Neural progenitor cell (in vitro differentiated cells): ENCODE measurements at places on chromosomes 7 and 10.

- DNase-seq, result peak; percentile 9
These were observed 254.3 kb upstream of the GNAI1 start for GRCh38 chr7:79880312-79880711.

GRCh38 chr7:26376175-26376917 is 84.7 kb downstream of the SNX10 start:
- peak; percentile 90 for DNase-seq

GRCh38 chr7:138243430-138243829 is 167.2 kb downstream of the AKR1D1 start:
- peak; percentile 95 for DNase-seq

DNA sequence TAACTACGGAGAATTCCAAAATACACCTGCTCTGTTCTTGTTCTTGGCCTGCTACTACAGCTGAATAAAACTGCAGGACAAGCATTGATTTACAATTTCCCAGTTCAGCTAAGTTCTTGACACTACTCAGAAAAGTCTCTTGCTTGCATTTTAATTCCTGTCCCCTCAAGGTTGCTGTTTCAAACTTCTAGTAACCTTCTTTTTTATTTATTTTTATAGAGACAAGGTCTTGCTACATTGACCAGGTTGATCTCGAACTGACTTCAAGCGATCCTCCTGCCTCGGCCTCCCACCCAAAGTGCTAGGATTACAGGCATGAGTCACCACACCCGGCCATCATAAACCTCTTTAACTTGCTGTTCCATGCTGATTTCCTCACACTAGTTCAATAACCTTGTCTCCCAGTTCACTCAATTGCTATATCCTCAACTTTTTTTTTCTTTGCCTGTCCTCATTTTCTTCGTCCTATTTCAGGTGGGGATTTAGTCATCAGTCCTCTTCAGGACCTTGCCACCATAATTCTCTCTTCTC is 79.9 kb downstream of the ARHGAP21 start:
- DNase-seq, result no peak

GRCh38 chr7:19915596-19915995 is 142.2 kb upstream of the TMEM196 start:
- no peak for DNase-seq

GRCh38 chr7:41130561-41131236 is 572.2 kb downstream of the INHBA start:
- DNase-seq, result no peak

DNA sequence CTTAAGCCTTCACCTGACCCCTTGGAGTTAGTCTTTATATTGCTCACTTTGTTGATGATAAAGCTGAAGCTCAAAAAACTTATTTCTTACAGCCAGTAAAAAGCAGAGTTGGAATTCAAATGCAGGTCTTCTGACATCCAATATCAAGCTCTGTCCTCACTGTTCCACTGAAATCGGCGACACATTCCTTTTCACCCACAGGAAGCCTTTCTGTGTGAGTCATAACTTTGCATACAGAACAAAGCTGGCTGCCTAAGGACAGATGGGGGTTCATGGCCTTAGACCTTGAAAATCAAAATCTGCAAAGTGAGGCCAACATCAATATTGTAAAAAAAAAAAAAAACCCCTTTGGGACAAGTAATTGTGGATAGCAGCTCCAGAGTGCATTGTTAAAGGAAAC is 21.8 kb upstream of the AKR1B1 start:
- DNase-seq, result no peak

DNA sequence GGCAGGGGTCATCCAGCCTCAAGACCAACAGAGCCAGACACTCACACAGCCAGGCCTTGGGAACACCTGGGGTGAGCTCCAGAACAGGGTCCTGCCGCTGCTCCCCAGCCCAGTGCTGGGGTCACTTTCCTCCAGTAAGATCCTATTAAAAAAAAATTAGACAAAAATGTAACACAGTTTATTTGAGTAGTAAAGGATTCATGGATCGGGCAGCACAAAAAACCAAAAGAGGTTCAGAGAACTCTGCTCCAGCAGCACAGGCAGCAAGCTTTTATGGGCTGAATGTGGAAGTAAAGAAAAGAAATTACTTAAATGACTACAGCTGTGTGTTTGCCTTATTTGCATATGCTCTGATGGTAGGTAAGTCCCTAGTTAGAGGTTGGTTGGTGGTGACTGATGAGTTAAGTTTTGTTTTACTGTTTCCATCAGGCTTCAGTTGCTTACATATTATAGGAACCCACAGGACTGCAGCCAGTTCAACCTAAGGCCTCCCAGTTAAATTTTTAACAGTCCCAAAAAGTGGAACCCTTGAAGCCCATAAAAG is 80.5 kb upstream of the FGFR2 start:
- DNase-seq, result no peak

DNA sequence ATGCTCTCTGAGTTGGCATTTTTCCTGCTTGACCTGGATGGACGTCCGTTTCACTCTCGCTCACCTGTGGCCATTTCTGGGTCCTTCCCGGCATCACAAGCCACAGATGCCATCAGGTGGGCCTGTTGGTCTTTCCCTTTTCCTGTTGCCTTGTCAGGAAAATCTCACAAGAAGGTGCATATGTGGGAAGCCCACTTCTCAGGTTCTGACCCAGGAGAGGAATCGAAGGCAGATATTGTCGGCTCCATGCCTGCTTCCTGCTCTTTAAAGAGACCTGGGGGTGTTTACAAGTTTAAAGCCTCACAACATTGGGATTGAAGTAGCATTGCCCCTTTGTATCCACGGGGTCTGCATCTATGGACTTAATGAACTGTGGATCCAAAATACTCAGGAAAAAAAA is 357.9 kb downstream of the RPS24 start:
- no peak for DNase-seq

GRCh38 chr7:8217200-8218068 is 44.5 kb downstream of the ICA1 start:
- peak; percentile 90 for DNase-seq

DNA sequence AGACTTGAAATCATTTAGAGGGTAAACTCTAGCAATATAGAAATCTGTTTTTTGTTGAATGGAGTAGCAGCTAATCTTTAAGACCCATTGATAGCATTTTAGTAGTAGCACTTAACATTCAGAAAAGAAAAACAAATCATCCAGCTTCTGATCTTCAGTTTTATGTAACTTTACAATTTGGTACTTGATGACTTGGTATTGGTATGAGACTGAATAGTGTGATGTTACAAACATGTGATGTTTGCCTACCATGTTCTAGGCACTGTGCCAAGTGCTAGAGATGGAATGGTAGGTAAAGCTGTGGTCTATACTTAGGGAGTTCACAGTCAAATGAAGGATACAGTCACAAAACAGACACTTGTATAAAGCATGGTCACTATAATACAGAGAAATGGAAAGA is 21.3 kb downstream of the ZEB1 start:
- DNase-seq, result no peak

DNA sequence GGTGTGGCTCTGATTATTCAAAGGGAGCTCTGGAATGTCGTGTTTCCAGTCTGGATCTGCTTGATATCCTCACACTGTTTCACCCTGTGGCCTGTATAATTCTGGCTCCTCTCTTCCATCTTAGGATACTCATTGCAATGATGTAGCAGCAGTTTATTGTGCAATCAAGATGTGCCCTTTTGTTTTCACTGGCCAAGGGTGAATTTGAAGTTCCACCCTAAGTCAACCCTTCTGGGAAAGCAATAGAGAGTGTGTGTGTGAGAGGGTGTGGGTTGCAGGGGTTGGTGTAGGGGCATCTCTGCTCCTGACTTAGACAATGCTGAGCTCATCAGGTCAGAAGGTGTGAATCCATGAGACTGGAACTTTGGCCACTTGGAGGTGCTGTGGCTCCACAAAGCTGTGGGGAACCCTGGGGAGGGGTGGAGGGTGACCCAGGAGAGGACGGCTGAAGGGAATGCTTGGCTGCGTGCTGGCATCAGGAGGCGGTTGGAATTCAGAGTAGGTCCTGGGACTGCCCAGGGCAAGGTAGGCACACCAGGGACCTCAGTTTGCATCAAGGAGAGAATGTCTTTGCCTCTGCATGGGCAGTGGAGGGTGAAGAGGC is 118.0 kb upstream of the PRSS58 start:
- peak; percentile 59 for DNase-seq

- no peak for DNase-seq
These were observed 642.1 kb downstream of the LRMDA start for GRCh38 chr10:76073524-76073923.

DNA sequence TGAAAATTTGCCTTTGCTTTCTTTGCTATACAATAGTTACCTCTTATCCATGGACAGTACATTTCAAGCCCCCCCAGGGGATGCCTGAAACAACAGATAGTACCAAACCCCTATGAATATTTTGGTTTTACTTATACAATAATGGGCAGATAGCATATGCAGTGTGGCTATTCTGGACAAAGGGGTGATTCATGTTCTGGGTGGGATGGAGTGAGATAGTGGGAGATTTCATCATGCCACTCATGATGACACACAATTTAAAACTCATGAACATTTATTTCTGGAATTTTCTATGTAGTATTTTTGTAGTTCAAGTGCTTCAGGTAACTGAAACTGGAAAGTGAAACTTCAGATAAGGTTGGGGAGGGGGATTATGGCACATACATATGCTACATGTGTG is 12.0 kb downstream of the STARD3NL start:
- DNase-seq, result no peak

GRCh38 chr10:14173706-14174594 is 156.8 kb downstream of the FRMD4A start:
- peak; percentile 78 for DNase-seq

DNA sequence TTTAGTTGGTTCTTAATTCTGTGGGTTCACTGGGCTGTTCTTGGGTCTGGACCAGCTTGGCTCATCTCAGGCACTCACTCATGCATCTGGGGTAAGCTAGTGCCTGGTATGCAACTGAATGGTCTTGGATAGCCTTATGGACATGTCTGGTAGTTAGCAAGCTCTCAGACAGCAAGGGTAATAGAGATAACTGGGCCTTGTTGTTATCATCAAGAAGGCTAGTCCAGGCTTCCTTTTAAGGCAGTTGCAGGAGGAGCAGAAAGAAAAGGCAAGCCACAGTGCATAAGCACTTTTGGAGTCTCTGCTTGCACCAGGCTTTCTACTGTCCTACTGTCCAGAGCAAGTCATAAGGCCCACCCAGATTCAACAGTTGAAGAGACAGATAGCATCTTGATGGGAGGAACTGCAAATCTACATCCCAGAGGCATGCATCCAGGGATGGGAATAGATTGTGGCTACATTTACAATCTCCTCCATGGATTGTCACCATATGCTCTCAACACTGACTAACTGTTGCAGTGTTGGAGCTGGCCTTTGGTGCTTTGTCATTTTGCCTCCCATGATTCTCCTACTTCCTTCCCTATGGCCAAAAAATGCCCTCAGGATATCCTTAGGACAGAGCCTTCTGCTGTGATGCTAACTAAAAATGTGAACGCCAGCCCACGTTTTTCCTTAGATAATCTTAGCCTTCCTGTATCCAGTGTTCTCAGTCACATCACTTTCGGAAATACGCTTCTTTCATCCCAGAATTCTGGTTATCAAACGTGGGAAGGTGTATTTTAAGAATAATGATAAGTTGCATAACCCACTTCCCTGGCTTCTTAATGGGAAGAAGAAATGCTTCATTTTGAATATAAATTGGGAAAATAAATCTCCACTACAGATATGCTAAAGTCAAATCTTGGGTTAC is 3.6 kb downstream of the GIMAP4 start:
- no peak for DNase-seq

DNA sequence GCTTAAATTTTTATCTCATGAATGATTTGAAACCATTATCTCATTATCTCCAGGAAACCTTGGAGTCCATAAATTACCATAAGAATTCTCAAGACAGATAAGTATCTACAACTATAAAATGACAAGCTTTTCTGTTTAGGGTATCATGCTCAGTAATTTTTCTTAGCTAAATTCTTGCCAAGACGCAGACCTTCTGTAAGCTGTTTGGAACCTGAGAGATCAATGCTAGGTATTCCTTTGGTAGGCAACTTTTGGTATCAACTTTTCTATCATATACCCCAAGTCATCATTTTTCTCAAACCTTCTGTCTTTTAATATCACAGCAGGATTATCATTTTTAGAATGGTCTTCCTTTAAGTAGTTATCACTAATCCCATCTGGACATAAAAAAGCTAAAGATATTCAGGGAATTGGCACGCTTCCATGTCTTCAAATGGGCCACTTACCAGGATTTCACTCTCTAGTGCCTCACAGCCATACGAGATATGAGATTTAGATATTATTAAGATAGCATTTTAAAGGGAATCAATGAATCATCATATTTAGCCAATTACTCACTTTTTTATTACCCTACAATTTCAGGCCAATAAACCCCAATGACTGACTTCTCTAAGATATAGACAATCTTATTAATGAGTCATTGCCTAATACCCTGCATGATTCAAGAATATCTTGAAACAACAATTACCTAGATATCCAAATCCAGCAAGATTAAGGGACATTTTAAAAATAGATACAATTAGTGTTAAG is 544.1 kb downstream of the HTR7 start:
- DNase-seq, result no peak

GRCh38 chr7:152336754-152337368 is 98.9 kb downstream of the KMT2C start:
- DNase-seq, result peak; percentile 71
